ENCODE measurements at places on chromosomes 16 and 17.

- no peak for DNase-seq
Measured at GRCh38 chr16:84331998-84332780, 36.1 kb upstream of the ATP2C2 start.

DNA sequence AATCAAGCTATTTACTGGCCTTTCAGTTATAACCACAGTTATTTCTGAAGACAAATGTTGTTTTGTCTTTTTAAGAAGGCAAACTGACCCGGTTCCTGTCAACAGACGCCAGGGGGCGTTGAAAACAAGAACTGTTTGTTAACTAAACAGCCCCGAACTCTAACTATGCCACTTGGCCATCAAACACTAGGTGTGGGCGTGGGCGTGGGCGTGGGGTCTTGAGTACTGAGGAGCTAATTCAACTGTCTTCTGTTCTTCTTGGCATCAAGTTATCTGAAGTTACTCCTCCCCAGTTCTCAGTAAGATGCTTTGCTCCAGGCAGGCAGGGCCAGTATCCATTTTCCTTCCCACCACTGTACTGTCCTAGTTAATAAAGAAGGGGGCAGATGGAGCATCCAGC, 63.3 kb upstream of the MTMR4 start:
- peak; percentile 70 for DNase-seq

GRCh38 chr16:66926171-66926947, 1.0 kb upstream of the RRAD start:
- DNase-seq, result no peak

- no peak for DNase-seq
Measured at GRCh38 chr16:778447-778846, 9.7 kb downstream of the RPUSD1 start.
